KG1 (cell line): ENCODE measurements at places on chromosomes 4 and X.

DNA sequence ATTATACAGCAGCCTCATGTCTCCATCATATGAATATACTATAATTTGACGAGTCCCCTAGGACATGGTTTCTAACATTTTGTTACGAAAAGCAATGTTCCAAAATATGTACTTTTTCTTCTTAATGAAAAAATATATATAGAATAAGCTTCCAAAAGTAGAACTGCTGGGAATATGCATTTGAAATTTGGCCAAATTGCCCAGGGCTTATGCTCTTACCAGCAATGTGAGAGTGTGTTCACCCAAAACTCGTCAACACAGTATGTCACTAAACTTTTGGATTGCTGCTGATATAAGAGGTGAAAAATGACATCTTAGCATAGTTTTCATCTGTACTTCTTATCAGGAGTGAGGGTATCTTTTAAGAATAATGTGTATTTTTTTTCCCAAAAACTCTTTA, 64.6 kb upstream of the STIM2 start:
- no peak for DNase-seq

DNA sequence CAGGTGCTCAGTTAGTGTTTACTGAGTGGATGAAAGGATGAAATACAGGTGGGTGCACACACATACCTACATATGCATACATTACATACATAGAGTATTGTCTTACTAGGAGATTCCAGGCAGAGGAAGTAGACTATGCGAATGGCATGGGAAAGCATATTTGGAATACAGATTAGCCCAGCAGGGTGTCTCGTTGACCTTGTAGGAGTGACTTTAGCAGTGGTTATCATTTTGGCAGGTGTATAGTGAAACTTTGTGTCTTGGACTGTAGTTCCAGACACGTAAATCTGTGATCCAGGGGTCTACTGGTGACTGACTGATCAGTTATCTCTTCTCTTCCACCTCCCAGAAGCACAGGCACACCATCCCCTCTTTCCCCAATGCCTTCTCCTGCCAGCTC, 86.3 kb downstream of the KLHL8 start:
- DNase-seq = no peak

DNA sequence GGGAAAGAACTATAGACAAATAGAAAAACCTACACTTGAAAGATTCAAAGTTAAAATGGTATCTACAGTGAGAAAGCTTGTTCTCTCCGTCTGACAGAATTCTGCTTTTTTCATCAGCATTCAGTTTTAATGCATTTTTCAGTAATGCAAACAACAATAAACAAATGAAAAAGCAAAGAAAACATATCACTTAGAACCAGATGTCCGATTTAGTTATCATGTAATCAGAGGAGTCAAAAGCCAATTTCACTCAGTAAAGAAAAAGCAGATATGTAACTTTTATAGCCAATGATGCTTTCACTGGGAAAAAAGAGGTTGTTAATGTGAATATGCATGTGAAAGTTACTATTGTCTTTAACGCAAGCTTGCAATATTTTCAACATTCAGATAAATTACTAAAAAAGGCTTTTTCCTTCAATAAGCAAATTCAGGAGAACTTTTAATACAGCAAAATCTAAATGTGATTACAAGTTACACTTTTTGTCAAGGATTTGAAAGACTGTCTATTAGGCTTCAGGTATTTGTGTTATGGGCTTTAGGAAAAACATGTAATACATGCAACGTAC, 70.7 kb downstream of the TMEM47 start:
- no peak for DNase-seq

GRCh38 chr4:13601848-13602247, 25.7 kb downstream of the BOD1L1 start:
- DNase-seq = no peak

DNA sequence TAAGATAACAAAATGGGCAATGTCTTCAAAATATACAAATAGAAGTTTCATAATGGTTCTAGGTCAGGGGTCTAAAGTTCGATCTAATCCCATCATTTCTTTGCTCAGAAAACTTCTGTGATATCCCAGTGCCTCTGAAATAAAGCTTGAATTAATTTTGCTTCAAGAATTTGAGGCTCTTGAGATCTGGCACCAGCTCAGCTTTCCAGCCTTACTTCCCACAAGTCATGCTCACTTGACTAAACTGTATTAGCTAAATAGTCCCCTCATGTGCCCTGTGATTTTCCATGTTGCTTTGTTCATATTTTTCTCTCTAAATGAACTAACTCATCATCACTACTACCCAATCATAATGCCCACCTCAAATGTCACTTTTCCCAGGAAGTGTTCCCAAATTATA, 50.8 kb upstream of the MBNL3 start:
- DNase-seq = no peak

DNA sequence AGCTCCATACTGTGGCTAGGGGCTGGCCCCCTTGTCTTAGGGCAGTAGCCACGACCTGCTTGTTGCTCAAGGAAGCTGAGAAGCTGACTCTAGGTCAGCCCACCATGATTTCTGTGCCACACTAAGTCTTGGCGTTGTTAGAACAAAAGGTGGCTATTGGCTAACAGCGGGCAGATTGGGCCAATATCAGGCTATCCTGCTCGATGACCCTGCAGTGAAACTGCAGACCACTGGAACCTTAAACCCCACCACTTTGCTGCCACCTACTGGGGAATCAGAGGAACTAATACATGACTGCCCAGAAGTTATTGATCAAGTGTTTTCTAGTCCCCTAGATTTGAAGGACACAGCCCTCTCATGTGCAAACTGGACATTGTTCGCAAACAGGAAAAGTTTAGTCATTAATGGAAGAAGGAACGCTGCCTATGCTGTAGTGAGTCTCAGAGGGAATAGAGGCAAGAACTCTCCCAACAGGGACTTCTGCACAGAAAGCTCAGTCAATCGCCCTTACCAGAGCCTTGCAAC, 17.0 kb upstream of the PAPSS1 start:
- DNase-seq = peak; percentile 15

DNA sequence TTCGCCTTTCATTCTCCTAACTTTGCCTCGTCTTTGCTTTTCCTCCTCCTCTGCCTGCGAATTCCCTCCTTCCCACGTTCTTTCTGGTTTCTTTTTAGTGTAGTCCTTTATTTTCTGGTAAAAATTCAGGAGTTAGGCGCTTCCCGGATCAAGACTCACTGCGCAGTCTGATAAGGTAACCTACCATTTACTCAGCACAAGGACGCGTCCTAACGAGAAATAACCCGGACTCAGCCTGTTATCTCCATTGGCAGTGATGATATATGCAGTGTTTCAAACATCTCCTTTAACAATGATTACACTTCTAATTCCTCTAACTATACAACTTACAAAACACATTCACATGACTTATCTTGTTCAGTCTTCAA, 357 bp upstream of the ETNPPL start:
- no peak for DNase-seq

- DNase-seq = no peak
Observed at GRCh38 chrX:26026179-26026578, 112.0 kb upstream of the MAGEB18 start.

- DNase-seq = no peak
Observed at GRCh38 chrX:53347948-53348347, 66.6 kb upstream of the IQSEC2 start.

GRCh38 chrX:130561930-130562329, 160.1 kb downstream of the RBMX2 start:
- DNase-seq = no peak

DNA sequence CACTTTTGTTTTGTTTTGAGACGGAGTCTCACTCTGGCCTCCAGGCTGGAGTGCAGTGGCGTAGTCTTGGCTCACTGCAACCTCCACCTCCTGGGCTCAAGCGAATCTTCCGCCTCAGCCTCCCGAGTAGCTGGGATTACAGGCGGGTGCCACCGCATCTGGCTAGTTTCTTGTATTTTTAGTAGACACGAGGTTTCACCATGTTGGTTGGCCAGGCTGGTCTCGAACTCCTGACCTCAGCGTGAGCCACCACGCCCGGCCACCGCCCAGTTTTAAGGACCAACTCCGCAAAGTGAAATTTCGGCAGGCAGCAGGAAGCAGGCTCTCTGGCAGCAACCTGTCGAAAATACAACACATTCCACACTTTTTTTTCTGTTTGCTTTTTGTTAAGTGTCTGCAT, 13.4 kb downstream of the DHRSX start:
- DNase-seq = no peak

GRCh38 chrX:75957107-75957610, 172.1 kb upstream of the MAGEE2 start:
- DNase-seq = no peak

GRCh38 chr4:149113804-149114430, 671.7 kb upstream of the NR3C2 start:
- DNase-seq = no peak

DNA sequence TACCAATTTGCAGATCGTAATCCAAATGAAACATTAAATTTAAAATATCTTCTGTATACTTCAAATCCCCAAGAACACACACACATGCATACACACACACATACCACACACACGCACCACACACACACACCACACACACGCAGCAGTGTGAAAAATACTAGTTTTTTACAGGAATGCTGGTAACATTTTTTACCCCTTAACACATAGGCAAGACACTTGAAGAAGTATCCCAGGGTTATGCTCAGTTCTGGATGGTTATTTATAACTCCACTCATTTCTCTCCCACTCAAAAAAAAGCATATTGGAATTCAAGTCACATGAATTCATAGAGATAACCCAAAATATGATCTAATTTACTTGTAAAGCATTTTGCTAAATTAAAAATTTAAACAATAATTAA, 325.5 kb upstream of the SLC7A11 start:
- DNase-seq = no peak

DNA sequence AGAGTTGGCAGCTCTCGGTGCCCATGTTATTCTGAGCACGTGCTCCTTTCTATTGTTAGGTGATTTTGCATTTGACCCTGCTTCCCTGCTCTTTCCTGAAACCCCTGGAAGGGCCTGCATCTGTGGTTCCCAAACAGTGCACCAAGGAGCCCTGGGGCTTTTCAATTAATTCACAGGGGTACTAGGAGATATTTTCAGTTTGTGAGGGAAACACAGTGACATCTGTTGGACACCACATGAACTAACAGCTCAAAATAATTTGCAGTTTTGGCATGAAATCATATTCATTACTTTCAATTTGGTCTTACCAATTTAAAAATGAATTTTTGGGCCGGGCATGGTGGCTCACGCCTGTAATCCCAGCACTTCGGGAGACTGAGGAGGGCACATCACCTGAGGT, 156.6 kb downstream of the GATB start:
- DNase-seq = no peak

GRCh38 chrX:2507196-2507595, 6.4 kb upstream of the DHRSX start:
- no peak for DNase-seq

DNA sequence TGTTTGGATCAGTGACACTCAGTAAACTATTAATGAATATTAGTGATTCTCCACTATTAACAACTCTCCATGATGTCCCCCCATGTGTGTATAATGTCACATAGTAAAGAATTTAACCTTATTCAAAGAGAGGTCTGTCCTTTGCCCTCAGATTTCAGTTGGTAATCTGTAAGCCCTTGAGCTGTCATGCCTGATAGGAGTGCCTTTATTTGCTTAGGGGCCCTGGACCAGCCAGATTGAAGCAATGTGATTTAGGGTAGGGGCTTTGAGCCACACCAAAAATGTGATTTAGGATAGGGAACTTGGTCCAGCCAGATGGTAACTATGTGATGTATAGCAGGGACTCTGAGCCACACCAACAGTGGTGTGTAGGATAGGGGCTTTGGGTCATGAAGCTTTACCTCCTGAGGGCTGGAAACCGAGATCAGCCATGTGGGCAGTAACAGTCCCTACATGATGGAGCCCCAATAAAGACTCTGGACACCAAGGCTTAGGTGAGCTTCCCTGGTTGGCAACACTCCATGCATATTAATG, 44.3 kb upstream of the PAGE4 start:
- no peak for DNase-seq

DNA sequence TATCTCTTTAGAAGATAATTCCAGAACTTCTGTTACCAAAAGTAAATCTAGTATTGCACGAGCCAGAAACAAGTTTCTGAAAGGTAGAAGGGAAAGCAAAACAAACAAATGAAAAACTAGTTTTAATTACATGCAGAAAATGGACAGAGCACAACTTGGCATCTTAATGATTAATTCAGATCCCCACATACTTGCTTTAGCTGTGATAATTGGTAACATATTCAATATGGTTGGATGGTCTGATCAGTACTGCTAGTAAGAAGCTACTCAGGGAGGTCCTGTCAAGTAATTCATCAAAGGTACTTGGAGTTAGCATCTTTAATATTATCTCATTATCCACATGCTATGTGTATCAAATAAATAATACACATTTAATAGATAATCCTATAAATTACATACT, 204.3 kb downstream of the TRAM1L1 start:
- no peak for DNase-seq

DNA sequence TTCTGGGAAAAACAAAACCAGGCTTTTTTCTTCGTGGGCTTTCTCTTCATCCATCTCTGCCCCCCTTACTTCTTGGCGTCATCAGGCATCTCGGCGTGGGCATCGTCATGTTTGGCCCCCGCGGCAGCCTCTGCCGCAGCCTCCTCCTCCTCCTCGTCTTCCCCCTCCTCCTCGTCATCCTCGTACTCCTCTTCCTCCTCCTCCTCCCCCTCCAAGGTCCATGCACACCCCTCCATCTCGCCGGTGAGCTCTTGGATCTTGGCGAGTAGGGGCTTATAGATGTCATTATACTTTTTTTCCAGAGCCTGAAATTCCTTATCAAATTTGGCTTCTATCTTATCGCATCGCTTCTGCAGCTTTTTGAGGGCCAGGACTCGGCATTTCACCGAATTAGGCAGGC, 488 bp downstream of the NAP1L5 start:
- no peak for DNase-seq

GRCh38 chrX:14476205-14476604, 53.1 kb upstream of the GLRA2 start:
- no peak for DNase-seq

- DNase-seq = no peak
Observed at GRCh38 chr4:142893012-142893411, 46.9 kb upstream of the INPP4B start.

GRCh38 chr4:89212666-89213381, 94.8 kb downstream of the GPRIN3 start:
- no peak for DNase-seq

DNA sequence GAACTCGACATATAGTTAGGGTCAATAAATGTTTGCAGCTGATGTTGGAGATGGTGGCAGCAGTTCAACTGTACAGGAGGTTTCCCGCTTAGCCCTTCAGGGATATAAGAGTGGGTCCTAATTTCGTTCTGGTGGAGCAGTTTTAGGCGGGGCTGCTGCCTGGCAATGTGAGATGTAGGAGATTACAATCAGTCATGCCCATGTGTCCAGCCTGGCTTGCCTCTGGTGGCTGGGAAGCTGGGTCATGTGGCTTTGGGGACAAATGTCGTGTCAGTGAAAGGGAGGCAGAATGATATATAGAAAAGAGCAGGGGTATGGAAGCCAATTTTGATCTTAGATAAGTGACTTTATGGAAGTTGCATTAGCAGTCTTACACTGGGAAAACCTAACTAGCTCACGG, 129.4 kb downstream of the CLCN4 start:
- no peak for DNase-seq

- no peak for DNase-seq
Observed at GRCh38 chrX:7110821-7111276, 36.7 kb upstream of the STS start.
